ENCODE measurements at places on chromosomes 3 and 15.

- DNase-seq: no peak
These were observed 59.8 kb upstream of the FHIT start for GRCh38 chr3:61311044-61311443.

DNA sequence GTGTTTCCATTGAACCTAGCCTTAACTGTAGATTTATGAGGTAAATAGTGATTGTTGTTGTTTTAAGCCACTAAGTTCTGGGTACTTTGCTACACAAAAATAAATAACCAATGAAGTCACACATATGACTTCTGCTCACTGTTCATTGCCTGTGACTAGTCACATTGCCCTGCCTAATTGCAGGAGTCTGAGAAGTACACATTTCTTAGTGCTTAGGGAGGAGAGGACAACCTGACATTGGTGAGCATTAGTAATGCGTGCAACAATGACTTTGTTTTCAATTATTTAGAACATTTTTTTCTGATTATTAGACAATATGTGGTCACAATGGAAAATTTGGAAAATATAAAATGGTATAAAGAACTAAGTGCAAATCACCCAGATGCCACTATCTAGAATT, 133.2 kb upstream of the DAZL start:
- DNase-seq: no peak

GRCh38 chr15:51625236-51625635, 2.7 kb upstream of the DMXL2 start:
- DNase-seq: no peak

GRCh38 chr3:121362035-121362734, 183.6 kb downstream of the POLQ start:
- DNase-seq: no peak

DNA sequence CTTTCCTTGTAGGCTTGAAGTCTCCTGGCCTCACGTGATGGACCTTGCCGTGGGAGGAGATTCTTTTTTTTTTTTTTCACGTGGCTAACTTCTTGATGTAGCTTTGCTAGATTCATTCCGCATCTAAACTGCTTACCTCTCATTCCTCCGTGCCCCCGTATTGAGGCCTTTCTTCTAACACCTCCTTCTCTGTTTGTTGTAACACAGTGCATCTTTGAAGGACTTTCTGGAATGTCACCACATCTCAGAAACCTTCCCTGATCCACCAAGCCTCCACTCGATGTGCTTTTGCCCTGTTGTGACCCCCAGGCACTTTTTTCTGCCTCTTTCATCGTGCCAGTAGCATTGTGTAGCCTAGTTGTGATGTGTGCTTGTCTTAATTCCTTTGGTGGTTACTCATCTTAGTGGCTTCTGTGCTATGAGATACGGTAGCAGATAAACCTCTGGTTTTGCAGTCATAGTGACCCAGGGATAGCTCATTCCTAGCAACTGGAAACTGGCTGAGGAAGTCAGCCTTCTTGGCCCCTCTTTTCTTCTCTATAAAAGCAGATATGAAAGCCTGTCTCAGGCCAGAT, 1.6 kb upstream of the BNC1 start:
- DNase-seq: no peak

GRCh38 chr3:40079203-40079846, 230.2 kb upstream of the EIF1B start:
- DNase-seq: no peak

DNA sequence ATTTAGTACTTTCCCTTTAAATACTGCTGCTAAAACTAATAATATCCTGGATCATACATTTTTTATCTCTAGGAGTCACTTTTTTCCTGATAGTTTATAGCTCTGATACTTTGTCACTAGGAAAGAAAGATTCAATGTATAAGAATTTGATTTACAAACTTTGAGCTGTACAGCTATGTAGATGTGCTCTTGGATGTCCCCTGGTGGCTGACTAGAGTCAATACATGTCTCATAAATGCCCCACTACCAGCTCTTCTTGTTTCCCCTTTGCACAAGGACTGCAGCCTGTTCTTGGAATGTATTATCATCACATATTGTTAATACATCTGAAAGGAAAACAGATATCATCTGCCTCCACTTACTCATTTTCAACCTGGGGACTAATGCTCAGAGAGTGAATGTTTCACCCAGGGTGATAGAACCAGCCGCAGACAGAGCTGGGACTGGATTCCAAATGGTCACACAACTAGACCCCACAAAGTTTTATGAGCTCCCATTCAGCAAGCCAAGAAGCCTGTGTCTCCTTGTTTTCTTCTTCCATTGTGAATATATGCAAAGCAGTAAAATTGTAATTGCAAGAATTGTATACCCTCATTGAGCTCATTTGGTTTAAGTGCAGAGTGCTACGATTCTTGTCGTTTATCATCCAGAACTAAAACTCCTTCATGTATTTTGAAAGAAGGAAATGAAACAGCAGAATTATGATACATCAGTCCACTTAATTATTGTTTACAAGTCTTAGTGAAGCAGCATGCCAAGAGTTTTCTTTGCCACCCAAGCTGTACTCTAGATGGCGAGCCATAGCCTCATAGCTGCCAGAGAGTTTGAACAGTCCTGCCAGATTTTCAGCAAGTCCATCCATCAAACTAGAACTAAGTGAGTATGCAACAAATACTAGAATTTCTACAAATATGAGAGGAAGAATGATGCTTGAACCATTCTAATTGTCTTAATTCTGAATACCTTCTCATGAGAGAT, 261.6 kb upstream of the LMCD1 start:
- DNase-seq: peak; percentile 53

GRCh38 chr3:59185591-59186369, 136.0 kb upstream of the CFAP20DC start:
- no peak for DNase-seq
